ENCODE measurements at places on chromosomes 2 and 18.

DNA sequence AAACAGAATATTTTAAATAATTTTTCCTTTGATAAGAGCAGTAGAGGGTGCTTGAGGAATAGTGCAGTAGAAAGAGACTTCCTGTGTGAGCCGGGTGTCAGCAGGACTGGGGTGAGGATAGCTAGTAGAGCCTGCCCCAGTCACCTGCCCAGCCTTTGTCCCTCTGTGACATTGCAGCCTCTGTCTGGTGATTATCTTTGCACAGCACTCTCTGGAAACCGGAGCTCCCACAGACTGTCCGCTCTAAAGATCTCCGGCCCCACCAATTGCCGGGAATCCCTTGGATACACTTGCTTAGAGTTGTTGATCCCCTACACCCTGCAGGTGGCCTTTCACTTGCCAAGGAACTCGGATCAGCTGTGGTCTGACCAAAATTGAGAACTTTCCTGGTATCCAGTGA lies 1081.3 kb upstream of the TMEFF2 start:
- DNase-seq: no peak

DNA sequence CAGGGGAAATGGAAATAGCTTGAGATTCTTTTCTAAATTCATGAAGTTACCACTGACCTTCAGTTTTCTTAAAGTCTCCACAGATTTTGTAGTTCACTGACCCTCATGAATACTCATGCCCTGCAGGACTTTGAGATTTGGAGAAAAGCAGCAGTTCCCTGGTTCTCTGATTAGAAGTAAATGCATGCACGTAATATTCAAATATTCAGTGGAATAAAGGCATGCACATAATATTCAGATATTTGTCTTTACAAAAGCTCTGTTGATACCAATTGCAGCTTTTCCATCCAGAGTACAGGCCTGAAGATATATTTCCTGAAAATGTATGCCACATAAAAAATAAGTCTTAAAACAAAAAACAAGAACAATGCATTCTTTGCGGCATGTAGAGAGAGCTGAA lies 219.8 kb downstream of the ADCYAP1 start:
- no peak for DNase-seq

DNA sequence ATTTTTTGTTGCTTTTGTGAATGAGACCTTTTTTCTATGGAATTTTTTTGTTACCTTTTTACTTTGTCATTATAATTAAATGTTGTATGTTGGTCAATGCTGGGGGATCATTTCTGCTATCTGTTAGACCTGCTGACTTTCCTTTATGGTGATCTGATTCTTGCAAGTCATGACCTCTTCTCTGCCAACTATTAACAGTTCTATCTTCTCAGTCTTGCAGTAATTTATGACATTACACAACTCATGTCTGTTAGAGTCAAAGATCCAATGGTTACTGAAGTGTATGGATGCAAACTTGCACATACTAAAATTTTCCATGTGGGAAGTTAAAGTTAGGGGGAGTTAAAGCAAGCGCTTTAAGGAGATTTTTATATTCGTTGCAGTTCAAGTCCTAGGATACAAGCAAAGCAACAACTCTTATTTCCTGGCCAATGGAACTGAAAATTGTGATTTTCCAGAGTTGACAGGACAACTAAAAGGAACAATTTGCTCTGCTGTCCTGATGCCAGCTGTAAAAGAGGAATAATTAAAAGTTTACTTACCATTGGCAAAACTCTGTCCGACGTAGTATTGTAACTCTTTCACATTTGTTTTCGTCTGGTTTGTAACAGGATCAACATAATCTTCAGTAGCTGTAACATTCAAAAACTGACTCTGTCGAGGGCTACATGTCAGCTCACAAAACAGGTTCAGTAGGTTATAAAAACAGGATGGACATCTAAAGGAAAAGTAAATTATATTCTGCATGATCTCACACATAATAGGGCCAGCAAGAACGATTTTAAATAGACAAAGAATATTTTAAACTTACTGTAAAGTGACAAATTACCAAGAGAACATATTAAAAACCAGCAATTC lies 17.8 kb downstream of the NPC1 start:
- DNase-seq: no peak

DNA sequence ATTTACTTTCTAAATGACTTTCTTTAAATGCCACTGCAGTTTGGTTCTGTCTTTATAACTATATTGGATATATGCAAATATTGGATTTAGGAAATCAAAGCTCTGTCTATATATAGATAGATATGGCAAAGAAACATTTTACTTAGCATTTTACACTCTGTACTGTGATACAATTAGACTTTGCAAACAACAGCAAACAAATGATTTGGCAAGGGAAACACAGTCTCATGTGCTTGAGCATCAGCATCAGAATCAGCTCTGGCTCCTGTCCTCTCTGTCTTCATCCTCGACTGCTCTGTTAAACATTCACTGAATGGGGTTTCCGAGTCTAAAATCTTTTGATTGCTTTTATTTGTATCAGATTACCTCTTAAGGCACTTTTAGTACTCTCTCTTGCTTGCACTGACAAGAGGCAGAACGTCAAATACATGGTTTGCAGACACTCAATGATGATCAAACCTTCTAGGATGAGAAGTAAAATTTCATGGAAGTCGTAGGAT lies 176.8 kb upstream of the LRP1B start:
- no peak for DNase-seq

DNA sequence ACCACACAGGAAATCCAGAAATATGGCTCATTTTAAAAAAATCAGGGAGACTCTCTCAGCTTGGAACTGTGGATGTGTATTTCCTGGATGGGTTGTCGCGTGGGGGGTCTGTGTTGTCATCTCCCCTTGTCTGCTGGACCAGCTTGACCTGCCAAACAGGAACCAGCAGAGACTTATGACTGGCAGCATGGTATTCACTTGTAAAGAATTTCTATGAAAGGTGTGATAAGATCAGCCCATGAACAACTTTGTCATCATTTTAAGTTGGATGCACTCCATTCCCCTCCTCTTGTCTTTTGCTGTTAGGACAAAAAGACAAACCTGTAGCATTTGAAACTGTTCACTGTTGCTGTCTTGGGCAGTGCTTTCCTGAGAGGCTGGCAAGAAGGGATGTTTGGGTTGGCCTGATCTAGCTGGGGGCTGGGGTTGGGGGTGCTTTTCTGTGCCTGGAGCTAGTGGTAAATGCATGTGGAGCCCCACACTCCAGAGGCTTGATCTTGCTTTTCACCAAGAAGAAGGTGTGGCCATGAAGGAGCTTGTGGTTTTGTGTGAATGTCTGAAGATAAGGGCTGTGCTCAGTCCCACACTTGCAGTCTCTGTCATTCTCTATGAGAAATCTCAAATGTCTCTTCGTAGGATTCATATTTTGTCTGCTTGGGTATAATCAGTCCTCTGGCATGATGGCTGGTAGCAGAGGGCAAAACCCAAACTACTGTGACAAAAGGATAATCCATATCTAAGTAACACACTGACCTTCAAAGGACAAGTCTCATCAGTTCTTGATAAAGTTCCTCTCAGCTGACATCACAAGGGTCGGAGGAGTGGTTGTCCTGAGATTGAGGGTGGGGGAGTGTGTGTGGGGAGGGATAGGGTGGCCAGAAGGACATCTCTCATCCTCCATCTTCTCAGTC lies 39.0 kb downstream of the RALB start:
- DNase-seq: no peak
